IMR-90 (cell line): ENCODE measurements at places on chromosomes 6 and 20. TPM values are rescaled to one million over a fixed set of nuclear protein-coding genes. Genes with fewer than 3 reads are reported as not detected.

MUC22 gene
- total RNA-seq, result not detected in 2 replicates

GABRR2 gene
- under 0.01 TPM in 1 of 2 replicates, not detected in the other for total RNA-seq

CYP24A1 gene
- not detected in 2 replicates for total RNA-seq

PTK6 gene
- not detected in 2 replicates for total RNA-seq

OR2H1 gene
- not detected in 2 replicates for total RNA-seq

DNA sequence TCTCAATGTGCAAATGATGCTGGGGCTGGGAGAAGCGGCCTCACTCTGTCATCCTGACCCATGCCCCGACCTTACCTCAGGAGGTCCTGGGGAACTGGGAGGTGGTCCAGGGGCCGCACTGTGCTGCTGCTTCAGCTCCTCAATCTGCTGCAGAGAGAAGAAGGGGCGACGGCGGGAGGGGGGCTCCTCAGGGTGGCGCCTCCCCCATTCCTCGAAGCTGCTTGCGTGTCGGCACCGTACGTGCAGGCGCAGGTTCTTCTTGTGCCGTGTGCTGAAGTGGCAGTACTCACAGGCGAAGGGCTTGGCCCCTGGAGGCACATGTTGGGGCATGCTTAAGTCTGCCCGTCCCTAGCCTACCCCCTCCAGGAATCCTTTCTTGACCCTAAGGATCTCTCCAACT is 12.9 kb downstream of the ZNF335 start:
- no peak for DNase-seq

GRCh38 chr20:5160882-5161281 is 34.1 kb downstream of the CDS2 start:
- peak; percentile 39 for DNase-seq

GRCh38 chr6:107655245-107655644 is 165.3 kb downstream of the SOBP start:
- no peak for DNase-seq

- DNase-seq, result no peak
These were observed 9.8 kb upstream of the GGTLC1 start for GRCh38 chr20:23998392-23998791.

- no peak for DNase-seq
These were observed 333.3 kb upstream of the CNR1 start for GRCh38 chr6:88499436-88499835.

- no peak for DNase-seq
These were observed 215.4 kb downstream of the TSHZ2 start for GRCh38 chr20:53187392-53188068.

DNA sequence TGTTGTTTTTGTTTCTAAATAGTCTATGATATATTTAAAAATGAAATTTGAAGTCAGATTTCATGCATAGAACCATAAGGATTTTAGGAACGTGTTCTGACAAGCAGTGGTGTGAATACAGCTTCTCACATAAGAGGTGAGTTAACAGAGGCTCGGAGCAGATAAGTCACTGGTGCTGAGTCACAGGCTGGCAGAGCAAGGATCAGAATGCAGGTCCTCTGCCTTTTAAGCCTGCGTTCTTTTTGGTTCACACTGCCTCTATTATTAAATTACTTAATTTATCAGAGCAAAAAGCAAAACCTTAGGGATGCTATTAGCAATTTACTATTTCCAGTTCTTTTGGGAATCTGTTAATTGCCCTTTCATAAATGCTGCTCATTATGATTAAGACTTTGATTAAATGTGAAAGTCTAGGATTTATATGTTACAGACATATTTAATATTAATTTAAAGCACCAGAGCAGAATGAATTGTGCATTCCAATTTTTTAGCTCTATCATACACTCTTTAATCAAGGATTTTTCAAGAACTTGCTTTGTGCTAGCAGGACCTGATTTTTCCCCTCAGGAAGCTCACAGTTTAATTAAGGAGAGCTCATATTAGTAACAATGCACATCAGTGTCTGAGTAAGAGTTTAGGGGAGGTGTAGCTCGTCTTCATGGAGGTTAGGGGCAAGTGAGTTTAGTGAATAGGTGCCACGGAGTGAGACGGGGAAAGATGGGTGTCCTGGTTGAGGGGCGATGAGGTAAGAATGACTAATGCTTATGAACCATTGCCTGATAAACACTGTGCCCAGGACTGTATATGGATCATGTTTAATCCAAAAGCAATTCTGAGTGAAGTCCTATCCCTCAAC is 212.7 kb upstream of the AGPAT4 start:
- peak; percentile 30 for DNase-seq

DNA sequence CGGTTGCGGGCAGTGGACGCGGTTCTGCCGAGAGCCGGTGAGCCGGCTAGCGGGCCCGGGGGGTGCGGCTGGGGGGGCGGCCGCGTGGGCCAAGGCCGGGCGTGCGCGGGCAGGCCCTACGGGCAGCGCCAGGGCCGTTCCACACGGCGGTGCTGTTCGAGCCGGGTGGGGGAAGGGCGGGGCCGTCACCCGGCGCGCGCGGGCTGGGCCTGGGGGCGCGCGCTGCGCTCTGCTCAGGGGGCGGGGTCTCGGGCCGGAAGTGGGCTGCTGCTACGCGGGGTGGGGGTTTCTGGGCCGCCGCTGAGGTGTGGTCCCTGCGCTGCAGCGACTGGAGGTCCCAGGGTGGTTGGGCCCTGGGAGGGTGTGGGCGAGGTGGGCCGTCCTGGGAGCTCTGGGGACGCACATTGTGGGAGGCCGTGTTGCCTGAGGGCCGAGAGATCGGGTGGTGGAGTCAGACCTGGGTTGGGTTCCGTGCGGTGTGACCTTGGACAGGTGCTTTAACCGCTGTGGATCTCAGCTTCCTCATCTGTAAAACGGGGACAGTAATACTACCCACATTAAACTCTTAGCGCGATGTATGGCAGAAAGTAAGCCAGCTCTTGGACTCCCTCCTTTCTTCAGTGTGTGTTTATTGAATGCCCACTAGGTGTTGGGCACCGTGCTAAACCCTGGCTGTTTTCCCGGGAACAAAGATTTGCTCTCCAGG is 391 bp downstream of the MAPRE1 start:
- DNase-seq, result peak; percentile 40

DNA sequence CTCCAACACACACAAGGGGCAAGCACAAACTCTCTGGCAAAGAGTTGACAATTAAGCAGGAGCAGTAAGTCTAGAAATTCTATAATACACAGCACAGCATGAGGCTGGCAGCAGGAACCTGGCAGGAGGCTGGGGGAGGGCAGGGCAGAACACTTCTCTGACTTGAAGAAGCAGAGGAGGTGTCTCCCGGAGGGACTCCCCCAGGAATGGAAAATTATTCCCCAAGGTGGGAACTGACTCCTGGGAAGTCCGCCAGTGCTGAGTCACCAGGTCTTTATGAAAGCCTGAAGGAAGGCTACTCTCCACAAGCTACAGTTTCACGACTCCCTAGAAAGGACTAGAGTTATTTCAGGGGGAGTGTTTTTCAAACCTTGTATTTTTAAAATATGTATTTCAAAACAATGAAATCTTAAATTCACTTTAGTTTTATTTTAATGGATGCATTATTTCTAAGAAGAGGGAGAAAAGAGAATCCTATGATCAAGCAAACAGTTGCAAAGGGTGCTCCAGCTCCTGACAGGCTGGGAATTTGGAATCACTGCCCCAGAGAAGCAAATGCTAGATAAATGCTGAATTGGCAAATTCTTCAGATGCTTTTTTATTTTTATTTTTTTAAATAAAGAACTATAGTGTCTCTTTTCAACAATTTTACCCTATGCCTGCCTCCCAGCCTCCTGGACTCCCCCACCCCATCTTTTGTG is 192.8 kb downstream of the LY86 start:
- DNase-seq, result peak; percentile 70

GRCh38 chr6:2185466-2185865 is 59.9 kb downstream of the GMDS start:
- no peak for DNase-seq

DNA sequence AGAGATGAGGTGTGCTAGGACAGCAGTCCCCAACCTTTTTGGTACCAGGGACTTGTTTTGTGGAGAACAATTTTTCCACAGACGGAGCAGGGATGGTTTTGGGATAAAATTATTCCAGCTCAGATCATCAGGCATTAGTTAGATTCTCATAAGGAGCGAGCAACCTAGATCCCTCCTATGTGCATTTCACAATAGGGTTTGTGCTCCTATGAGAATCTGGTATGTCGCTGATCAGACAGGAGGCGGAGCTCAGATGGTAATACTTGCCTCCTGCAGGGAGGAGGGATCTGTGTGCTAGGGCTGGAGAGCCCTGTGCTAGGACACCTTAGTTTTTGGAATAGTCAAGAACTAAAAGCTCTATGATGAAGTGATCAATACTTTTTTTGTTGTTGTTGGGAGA is 2.5 kb downstream of the SMIM13 start:
- peak; percentile 80 for DNase-seq
